ENCODE measurements at places on chromosomes 11 and 22. TPM values are rescaled to one million over a fixed set of nuclear protein-coding genes. Genes with fewer than 3 reads are reported as not detected.

Gene TBX1
- 91.7 TPM for total RNA-seq

Gene MUC5AC
- total RNA-seq = 0.03 TPM

Gene MUC6
- 0.49 TPM for total RNA-seq

Gene ROBO4
- 0.26 TPM for total RNA-seq

Gene GGTLC3
- total RNA-seq = not detected

Gene MOV10L1
- 0.10 TPM for total RNA-seq

Gene PNPLA5
- not detected for total RNA-seq

Gene RBM4
- 195 TPM for total RNA-seq

Gene KIF18A
- total RNA-seq = 20.8 TPM

Gene OR5B3
- not detected for total RNA-seq

Gene DDI1
- not detected for total RNA-seq

DNA sequence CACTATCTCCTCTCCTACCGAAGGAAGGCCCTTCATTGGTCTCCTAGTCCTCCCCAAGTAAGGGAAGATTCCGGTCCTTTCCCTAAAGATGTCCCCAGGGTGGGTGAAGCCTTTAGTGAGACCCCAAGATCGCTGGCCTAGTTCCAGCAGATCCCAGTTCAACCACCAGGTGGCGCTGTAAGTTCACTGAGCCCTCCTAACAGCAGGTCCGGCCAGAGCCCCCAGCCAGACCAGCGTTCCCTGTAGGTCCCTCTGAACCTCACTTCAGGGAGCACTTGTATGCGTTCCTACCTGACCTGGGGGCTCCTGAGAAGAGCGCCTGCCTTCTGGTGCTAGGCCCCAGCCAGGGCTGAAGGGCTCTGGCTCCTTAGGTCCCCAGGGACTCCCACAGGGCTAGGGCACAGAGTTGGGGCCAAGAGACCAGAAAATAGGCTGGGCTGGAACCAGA, 38.1 kb downstream of the LMO1 start:
- peak; percentile 55 for DNase-seq

- no peak for DNase-seq
Measured at GRCh38 chr11:128456566-128457268, 130.6 kb downstream of the ETS1 start.

DNA sequence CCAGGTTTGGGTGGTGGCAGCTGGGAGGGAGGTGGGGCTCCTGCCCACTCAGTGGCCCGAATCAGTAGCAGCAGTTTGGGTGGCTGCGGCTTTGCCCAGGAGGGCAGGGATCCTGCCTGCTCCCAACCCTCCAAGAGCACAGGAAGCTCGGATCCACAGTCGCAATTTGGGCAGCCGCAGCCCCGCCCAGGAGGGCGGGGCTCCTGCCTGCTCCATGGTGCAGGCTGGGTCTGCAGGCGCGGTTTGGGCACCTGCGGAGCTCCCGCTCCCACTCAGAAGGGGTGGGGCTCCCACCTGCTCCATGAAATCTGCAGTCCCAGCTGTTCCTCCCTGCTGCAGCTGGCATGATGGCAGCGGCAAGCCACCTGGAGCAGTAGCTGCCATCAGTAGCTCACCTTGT, 38.1 kb upstream of the CALCB start:
- no peak for DNase-seq

- DNase-seq = no peak
Measured at GRCh38 chr11:20111871-20112270, 48.4 kb downstream of the DBX1 start.

GRCh38 chr11:58625086-58625485, 2.6 kb downstream of the CNTF start:
- no peak for DNase-seq

DNA sequence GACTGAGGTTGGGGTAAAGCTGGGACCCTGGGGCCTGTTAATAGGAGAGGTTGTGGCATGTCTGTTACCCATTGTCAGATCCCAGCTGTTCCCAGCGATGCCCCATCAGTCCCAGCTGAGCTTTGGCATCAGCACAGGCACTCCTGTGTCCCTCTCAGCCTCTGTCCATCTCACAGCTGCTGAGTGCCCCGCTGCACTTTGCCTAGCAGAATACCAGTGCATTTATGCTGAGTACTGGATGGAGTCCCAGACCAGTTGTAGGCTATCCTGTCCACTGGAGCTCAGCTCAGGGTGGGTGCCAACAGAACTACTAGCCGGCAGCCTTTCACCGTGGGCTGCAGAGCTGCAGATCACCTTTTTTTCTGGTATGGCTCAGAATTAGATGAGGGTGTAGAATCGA, 9.9 kb downstream of the FXYD6 start:
- DNase-seq = no peak

- DNase-seq = no peak
Measured at GRCh38 chr11:1728301-1728700, 22.1 kb downstream of the IFITM10 start.

DNA sequence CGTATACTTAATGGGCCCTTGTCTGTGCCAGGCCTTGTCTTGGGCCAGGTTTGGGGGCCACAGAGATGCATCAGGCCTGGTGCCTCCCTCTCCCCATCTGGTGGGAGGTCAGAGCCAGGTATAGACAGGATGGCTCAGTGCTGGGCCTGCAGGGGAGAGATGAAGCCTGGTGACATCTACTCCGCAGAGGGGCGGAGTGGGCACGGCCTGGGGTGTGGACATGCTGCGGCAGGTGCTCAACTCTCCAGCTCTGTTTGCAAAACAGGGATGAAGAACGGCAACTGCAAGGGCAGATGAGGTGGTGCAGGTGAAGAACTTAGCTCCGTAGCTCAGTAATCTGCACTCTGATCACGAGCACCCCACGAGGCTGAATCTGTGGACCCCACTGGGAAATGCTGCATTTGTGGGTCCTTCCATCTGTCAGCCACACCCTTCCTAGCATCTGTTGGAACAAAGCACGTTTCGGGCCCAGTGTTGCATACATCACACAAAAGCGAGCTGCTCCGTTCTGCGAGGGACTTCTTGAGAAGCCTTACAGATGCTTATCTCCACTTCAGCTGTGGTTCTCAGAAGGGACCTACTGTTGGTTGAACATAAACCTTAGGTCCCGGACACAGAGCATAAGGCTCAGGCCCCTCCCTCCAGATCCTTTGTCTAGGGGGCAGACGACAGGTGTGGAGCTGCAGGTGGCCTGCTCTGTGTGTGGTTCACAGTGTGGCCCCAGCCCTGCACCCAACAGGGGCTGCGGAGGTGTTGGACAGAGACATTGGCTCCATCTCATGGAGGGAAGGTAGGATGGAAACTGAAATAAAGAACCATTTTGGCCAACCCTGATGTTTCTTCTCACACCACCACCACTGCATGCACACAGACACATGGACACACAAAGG, 78.3 kb downstream of the LRRC32 start:
- no peak for DNase-seq

DNA sequence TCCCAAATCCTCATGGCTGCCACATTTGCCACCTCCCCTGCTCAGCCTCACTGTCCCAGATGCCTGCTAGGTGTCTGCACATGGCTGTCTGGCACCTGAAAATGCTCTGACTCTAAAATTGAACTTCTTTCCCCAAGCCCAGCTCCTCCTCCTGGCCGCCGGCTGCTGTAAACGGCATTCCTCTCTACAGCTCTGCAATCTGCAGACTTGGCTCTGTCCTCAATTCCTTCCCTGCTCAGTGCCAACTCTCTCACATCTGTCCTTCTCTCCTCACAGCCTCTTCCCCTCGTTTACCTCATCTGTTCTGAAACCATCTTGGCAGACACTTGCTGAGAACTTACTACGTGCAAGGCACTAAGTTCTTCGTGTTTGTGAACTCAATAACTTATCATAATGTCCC, 169.4 kb upstream of the SYT13 start:
- no peak for DNase-seq

- DNase-seq = no peak
Measured at GRCh38 chr11:121141066-121141465, 40.0 kb downstream of the TECTA start.

DNA sequence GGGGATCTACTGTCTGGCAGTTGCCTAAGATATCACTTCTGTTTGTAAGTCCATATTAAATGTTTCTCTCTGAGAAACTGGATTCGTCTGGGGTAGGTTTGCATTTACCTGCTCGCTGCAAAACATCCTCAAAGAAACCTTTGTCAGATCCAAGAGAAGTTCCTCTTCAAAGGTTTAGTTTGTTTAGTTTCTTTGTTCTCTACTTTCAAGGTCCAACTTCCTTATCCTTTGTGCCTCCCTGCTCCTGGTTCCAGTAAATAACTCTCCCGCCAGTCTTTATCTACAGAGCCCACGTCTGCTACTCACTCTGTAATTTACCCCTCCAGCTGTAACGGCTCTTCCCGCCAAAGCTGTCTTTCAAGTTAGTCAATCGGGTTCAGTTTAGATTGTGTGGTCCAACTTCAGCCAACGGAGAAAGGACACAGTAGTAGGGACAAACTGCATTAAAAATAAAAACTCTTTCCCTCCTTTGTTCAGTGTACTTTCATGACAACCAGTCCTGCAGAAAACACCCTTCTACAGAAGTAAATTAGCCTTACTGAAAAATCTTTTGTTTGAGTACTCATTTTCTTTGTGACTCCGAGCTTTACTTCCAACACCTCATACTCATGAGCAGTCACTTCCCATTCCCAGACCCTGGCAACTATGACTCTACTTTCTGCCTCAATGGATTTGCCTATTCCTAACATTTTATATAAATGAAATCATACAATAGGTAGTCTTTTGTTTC, 41.0 kb downstream of the TMPRSS5 start:
- no peak for DNase-seq

- no peak for DNase-seq
Measured at GRCh38 chr11:133206313-133207005, 325.8 kb downstream of the OPCML start.

GRCh38 chr11:3817181-3817800, 8.9 kb downstream of the PGAP2 start:
- DNase-seq = no peak

- no peak for DNase-seq
Measured at GRCh38 chr22:36963302-36963701, 49.9 kb downstream of the CSF2RB start.

GRCh38 chr11:4433856-4434255, 15.2 kb upstream of the OR52K2 start:
- no peak for DNase-seq

- no peak for DNase-seq
Measured at GRCh38 chr11:20172721-20173447, 12.6 kb upstream of the DBX1 start.

DNA sequence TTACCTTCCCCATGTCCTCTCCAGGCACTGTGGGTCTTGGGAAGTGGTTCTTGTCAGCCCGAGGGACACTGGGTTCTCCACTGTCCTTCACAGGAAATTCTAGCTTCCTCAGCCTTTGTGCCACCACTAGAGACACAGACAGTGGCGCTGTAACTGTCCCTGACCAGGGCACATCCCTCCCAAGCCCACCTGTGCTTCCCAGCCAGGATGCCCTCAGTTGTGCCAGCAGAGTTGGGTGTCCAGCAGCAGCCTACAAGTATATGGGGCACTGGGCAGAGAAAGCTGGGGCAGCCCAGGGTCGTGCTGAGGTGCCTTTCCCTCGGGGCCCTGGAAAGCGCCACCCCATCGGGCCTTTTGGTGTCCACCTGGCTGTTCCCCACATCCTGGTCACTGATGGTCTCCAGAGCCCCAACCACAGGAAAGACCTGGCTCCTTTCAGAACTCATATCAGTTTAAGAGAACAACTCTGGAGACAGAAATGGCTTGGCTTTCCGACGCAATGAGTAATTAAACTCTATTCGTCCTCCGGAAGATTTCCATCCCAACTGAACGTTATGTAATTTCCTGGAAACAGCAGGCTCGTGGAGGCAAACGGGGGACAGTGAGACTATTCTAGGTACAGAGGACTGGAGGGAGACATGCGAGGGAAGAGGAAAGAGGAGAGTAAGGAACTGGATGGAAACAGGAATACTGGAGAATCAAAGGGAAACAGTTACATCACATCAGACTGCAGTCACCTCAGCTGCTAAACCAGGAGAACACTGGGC, 28.6 kb downstream of the PPP2R1B start:
- no peak for DNase-seq

DNA sequence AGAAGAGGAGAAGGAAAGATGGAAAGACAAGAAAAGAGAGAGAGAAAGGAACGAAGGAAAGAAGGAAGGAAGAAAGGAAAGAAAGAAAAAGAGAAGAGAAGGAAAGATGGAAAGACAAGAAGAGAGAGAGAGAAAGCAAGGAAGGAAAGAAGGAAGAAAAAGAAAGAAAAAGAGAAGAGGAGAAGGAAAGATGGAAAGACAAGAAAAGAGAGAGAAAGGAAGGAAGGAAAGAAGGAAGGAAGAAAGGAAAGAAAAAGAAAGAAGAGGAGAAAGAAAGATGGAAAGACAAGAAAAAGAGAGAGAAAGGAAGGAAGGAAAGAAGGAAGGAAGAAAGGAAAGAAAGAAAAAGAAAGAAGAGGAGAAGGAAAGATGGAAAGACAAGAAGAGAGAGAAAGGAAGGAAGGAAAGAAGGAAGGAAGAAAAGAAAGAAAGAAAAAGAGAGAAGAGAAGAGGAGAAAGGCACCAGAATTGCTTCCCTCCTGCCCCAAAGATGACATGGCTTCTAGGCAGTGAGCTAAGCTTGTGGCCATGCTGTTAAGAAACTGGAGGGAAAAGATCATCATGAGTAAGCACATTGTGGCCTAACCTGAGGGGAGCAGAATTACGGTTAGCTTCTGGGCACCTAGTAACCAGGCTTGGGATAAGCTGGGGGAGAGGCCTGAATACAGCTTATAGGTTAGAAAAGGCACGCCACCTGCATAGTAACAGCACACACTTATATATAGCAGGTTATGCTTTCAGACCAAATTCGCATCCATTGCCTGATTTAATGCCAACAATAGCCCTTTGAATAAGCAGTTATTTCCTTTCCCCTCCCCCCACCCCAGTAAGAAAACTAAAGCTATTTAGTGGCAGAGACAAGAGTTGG, 2.3 kb upstream of the ST3GAL4 start:
- DNase-seq = no peak

GRCh38 chr11:27420722-27421572, 51.6 kb downstream of the LGR4 start:
- no peak for DNase-seq

DNA sequence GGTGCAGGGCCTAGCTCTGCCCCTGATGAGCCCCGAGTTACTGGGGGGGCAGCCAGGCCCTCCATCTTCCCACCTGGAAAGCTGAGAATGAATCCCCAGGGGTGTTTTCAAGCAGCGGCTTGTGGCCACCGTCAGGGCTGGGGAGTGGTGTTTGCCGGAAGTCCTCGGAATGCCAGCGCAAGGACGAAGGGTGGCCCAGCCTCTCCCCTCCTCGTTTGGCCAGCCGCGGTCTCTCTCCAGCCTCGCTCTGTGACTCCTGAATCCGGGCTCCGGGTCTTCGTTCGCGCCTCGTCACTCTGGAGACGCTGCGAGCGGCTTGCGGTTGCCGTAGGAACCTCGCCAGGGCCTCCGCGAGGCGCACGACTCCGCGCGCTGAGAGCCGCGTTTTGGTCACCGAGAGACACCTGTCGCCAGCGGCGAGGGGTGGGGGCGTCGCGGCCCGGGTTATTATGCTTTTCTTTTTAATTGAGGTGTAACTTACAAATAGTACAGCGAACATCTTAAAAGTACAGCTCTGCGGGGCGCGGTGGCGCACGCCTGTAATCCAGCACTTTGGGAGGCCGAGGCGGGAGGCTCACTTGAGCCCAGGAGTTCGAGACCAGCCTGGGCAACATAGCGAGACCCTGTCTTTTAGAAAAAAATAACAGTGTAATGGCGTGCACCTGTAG, 6.3 kb upstream of the KDELR3 start:
- DNase-seq = no peak

- no peak for DNase-seq
Measured at GRCh38 chr22:31120230-31120629, 2.5 kb upstream of the INPP5J start.

Measured in Panc1 (cell line).